DMS153 (cell line): ENCODE measurements at places on chromosomes 12 and 14.
A peak's percentile ranks its signal among the peaks of the same experiment; 100 is the strongest.

DNA sequence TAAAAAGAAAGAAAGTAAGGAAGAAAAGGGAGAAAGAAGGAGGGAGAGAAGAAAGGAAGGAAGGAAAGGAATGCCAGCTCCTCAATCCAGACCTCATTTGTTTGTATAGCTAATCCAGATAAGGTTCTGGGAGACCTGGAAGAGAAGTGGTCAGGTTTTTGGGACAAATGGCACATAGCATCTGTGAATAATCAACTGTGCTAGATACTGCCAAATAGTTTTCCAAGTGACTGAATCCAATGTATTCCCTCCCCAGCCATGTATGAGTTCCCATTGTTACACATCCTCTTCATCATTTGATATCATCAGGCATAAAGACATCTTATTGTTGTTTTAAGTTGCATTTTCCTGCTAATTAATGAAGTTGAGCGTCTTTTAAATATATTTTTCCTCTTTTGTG is 18.6 kb upstream of the PTGR2 start:
- no peak for DNase-seq

DNA sequence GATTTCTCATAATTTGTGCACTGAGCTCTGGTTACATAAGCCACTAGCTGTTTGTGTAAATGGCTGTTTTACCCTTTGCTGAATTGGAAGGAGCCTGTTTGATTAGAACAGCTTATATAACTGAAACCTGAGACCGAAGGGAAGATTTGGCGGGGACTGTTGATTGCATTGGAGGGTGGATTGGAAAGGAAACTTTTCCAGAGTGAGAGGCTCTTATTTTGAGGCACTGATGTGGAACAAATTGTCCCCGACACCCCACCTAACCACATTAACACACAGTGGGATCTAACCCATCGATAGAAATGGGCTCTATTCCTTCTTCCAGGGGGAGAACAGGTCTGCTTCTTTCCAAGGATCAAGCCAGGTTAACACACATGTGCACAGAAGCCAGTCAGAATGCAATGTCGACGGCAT is 51.7 kb downstream of the TMEM30B start:
- DNase-seq: peak; percentile 89

GRCh38 chr14:100554082-100554677 is 33.0 kb downstream of the BEGAIN start:
- DNase-seq: no peak

GRCh38 chr12:130339951-130340350 is 2.3 kb downstream of the PIWIL1 start:
- peak; percentile 16 for DNase-seq

DNA sequence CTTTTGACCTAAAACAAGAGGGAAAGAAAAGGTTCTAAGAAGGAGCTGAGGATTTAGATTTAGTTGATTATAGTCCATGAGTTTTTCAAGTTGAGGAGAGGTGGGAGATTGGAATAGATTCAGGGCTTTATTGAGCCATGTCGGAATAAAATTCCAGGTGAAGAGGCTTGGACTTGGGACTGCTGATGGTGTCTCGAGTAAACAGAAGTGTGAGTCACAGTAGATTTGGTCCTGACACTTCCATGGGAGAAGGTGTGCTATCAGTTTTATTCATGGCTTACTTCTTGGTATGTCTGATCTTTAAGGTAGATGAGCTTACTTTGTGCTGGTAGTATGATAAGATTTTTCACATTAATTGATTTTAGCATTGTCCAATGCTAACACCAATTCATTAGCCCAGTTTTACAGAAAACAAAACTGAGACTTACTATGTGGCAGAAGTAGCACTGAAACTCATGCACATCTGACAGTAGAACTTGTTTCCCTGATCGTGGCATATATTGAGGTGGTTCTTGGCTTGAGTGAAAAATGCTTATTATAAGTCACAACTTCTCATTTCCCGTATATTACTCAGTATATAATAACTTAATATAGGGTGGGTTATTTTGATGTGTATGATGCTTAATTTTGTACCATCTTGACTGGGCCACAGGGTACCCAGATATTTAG is 172.4 kb upstream of the IGF1 start:
- DNase-seq: no peak

- no peak for DNase-seq
These were observed 2.5 kb downstream of the CDCA4 start for GRCh38 chr14:105018414-105018813.

DNA sequence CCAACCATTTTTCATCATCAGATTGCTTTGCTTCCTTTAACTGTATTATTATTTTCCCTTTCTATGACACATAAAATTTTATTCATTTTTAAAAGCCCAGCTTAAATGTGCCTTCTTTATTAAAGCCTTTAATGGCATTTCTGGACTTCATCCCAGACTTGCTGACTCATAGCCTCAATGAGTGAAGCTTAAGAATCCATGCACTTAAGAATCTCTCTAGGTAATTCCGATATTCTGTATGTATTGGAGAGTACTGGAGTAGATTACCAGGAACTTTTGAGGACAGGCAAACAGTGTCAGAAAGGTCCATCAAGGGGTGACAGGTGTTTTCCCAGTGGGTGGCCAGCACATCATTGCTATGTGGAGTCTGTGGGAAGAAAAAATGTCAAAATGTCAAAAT is 107.9 kb downstream of the PTPRQ start:
- no peak for DNase-seq

- no peak for DNase-seq
These were observed 54.2 kb upstream of the PTHLH start for GRCh38 chr12:28026701-28027100.

DNA sequence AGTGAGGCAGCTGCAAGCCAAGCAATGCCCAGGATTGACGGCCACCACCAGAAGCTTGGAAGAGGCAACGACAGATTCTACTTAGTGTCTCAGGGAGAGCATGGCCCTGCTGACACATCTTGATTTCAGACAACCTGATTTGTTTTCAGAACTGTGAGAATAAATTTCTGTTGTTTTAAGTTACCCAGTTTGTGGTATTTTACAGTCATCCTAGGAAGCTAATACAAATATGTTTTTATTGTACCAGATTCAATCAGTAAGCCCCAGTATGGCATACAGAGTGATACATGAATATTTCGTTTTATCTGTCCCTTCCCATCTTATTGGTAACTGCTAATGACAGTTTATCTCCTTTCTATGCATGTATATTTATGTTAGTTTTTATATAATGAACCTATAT is 62.3 kb downstream of the SAMD4A start:
- no peak for DNase-seq

DNA sequence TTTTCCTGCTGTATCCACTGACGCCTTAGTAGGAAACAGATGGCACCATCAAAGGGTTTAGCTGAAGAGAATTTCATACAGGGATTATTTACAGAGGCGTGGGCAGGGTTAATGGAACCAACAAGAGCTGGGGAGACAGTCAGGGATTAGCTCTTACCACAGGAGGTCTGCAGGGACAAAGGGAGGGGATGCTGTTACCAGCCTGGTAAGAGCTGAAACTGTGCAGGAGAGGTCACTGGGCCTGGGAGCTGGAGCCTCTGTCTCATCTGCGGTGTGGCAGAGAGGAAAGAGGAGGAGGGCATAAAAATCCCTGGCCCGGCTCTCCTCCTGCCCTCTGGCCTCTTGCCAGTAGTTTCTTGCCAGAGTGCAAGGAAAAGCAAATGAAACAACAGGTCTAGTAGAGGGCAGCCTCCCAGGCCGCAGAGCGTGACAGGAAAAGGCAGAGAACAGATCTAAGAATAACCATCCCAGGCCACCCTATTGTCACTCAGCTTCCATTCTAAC is 18.9 kb upstream of the POC1B start:
- DNase-seq: peak; percentile 82
